MCF 10A (cell line): ENCODE measurements at places on chromosomes 16 and 17. TPM values are rescaled to one million over a fixed set of nuclear protein-coding genes. Genes with fewer than 3 reads are reported as not detected.

- H3K27me3 ChIP-seq = no peaks in the 10 kb centered on the region
- no peaks in the 10 kb centered on the region for H3K4me1 ChIP-seq
- no peak overlapping the region for H3K27ac ChIP-seq
- H3K4me3 ChIP-seq = no peak overlapping the region
- DNase-seq = no peak
- no peaks in the 10 kb centered on the region for H3K36me3 ChIP-seq
These were observed 1424.1 kb downstream of the CDH11 start for GRCh38 chr16:63697736-63698135.

DNA sequence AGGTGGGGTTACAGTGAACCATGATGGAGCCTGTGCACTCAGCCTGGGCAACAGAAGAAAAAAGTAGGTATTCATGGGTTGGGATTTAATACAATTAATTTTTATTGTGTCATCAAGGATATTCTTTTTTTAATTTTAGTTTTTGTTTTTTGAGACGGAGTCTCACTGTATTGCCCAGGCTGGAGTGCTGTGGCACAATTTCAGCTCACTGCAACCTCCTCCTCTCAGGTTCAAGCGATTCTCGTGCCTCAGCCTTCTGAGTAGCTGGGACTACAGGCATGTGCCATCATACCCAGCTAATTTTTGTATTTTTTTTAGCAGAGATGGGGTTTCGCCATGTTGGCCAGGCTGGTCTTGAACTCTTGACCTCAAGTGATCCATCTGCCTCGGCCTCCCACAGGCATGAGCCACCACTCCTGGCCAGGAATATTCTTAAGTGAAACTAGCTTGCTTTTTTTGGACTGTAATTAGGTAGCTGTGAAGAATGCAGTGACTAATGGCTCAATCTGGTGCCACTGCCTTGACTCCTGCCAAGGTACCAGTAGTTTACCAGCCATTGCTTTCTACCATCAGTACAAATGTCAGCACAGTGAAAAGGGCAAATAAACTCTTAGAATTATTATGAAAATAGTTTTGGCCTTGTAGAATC is 4.8 kb downstream of the PPM1D start:
- peak; percentile 69 for DNase-seq
- H3K4me1 ChIP-seq = peaks cover 16% of the 10 kb centered on the region
- no peak overlapping the region for H3K4me3 ChIP-seq
- H3K27me3 ChIP-seq = no peaks in the 10 kb centered on the region
- no peak overlapping the region for H3K27ac ChIP-seq

The PRR35 gene
- total RNA-seq = not detected in 2 replicates

The RNU2-1 gene
- total RNA-seq = 4,245 and 4,277 TPM in 2 replicates
